ENCODE measurements at places on chromosomes 6 and 20.

- DNase-seq: no peak
Observed at GRCh38 chr20:4102381-4102780, 87.0 kb upstream of the RNF24 start.

DNA sequence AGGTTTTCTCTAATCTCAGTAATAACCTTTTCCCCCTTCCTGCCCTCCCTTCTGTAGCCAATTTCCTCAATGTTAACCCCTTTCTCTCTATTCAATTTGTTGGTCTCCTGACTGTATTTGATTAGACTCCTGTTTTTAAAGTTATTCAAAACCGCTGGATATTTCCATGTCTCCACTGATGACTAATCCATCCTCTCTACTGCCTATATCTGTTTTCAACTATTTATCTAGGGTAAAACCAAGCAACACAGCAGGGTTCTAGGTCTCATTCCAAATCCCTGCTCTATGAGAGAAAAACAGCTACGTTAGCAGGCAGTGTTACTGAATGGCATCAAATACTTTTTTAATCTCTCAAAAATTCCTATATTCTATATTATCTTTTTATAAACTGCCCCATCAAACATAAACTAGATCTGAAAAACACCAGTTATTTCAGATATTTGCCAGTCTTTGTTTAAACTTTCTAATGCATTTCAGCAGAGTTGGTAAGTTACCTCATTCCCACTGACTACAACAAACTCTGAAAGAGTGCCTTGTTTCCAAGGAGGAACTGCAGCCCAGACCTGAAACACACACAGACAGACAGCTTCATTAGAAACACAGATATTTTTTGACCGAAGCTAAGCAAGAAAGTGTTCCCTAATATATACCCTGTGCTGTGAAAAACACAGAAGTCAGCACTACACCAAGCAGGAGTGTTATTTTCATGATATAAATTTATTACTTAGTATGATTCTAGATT lies 8.2 kb downstream of the RTN4IP1 start:
- no peak for DNase-seq

GRCh38 chr6:141464490-141464889 lies 668.2 kb upstream of the GJE1 start:
- no peak for DNase-seq

DNA sequence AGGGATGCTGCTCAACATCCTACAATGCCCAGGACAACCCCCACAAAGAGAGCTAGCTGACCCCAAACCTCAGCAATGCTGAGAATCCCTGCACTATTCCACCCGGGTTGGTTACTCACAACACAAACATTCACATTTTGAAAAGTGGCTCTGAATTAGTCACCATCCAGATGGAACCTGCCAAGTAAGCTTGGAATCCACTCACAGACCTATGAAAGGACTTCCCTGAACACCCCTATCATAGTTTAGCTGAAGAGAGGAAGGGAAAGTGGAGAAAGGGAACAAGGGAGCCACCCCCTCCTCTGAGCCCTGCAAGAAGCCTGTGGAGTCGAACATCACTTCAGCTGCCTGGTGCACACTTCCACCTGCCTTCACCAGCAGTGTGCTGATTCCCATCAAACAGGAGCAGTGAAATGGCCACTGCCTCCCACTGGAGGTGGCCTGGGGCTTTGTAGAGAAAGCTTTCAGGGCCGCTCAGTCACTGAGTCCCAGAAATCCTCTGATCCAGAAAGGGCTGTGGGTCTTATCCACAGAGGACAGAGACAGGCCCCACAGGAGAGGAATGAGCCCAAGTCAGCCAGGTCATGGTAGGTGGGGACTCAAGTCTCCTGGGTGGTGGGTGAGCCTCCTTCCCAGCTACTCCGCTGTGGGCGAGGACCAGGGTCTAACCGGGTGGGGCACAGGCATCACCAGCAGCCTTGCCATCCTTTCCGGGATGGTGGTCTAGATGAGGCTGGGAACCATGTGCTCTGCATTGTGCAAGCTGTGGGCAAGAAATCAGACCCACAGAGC lies 203.7 kb downstream of the SYNDIG1 start:
- no peak for DNase-seq

DNA sequence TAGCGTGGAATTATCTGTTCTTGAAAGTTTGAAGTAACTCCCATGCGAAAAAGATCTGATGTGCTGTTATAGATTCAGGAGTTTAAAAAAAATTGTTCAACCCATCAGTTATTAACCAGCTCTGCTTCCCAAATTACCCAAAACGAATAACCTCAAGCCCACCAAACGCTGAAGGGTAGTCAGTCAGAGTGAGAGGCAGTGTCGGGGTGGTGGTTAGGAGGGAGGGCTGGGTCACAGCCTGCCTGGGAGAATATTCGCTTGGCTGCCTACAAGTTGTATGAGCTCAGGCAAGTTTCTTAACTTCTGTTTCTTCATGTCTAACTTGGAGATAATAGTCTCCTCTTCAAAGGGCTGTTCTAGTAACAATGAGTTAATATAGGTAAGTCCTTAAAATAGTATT lies 114.6 kb downstream of the JPH2 start:
- DNase-seq: no peak

DNA sequence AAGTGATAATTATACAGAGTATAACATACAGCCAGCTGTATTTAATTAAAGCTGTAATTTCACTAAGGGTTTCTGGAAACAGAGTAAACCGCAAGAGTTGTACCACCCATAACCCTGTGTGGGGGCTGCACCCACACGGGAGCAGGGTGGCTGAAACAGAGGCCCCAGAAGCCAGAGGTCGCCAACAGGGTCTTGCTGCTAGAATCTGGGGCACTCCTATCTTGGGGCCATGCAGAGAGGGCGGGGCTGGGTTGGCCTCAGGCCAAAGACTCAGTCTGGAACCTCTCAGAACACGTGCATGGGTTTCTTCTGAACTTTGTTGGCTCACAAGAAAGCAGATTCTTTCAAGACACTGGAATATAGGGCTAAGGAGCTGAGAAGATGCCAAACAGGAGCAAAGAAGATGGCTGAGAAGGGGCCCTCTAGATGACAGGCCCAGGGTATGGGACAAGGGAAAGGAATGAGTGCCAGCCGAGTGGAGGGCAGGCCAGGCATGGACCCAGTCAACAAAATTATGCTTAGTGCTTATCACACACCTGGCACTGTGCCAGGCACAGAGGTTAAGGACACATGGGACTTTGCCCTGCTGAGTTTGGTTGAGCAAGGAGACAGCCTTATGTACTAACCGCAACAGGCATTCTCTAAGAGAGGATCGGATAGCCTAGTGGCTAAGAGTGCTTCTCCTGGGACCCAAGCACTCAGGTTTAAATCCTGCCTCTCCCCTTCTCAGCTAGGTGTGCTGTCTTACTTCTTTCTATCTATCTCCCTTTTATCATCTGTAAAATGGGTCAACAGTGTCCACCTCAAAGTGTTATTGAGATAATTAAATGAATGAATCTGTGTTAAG lies 96.6 kb upstream of the FOXP4 start:
- no peak for DNase-seq

DNA sequence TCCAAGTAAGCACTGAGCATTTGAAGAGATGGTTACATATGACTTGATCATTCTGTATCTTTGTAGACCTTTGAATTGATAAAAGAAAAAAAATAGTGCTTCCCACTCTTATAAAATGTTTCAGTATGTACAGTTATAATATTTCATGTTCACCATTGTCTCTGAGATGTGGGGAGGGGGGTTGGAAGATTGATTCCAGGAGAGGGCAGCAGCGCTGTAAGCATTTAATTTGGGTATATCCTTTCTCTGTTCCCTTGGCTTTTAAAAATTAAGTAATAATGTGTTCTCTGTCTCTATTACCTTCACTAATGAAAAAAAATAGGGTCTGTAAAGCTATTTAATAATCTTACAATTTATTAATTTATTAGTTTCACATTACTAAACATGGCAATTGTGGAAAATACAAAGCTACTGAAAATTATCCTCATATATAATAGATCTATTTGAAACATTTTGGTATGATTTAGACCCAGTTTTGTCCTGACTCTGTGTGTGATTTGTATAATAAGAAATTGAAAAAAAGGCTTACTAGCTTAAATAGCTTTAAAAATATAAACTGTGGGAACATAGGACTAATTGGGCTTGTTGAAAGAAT lies 341.2 kb downstream of the CDKAL1 start:
- DNase-seq: no peak

DNA sequence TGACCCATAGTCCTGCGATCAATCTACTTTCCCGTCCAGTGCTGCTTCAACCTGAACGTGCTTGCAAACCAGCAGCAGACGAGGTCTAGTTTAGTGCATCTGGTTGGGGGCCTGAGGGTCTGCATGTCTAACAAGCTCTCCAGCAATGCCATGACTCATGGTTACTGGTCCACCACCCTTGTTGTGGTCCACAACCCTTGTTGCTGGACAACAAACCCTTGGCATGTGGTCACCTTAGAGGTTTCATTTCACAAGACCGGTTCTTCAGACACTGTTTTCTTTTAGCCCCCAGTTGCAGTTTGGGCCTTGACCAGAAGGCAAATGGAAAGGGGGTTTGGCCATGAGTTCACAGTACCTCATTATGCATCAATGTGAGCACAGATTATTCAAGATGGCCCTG lies 424.8 kb downstream of the QKI start:
- DNase-seq: no peak

DNA sequence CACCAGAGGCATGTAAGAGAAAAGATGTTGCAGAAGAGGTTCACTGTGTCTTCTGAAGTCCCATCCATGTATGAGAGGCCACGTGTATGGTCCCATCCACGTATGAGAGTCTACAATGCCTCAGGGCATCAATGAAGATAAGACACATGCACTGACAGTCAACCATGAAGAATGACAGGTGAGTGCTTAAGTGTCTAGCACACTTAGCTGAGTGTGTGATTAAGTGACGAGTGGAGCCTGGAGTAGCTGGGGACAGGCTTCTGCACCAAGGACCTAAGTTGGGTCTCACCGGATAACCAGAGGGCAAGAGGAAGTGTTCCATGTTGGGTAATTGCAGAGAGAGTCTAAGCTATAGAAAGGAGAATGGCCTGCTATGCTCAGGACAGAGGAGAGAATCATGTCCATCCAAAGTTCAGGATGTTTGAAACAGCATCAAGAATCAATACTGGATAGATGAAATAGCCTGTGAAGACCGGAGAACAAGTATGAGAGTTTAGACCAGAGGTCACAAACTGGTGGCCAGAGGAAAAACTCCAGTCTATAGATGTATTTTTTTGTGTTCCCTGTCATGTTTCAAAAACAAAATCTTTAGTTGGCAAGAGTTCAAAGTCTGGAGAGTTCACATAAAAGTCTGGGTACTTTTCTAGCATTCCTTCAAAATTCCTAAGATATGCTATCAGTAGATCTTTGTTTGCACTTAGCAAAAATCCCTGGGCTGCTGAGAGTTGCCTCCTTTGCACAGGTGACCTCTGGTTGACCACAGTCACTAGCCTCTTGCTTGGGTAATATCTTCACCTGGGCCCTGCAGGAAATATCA lies 165.8 kb downstream of the KIF16B start:
- no peak for DNase-seq

- no peak for DNase-seq
Observed at GRCh38 chr6:111367393-111368088, 115.5 kb downstream of the REV3L start.

DNA sequence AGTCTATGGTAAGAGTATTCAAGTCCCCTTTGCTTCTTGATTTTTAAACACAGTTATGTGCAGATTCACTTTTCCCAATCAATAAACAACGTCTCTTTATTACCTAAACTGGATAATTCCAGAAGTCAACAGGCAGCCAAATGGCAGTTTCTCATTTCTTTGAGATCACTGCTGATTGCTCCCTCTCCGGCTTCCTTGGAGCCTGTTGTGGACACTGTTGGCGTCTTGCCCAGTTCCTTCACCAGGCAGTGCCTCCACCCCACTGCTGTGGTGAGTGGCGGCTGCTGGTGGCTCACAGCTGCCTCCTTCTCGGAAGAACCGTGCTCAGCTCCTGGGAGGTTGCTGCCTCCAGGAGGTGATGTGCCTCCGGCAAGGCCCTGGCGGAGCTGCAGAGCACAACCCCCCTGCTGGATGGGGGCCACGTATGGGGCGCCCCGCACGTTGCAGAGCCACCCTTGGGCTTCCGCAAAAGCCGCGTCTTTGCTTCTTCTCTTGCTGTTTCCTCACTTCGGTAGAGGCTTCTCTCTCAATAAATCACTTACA lies 105.1 kb upstream of the CNKSR3 start:
- DNase-seq: no peak

GRCh38 chr6:110875548-110876169 lies 1.1 kb downstream of the AMD1 start:
- DNase-seq: no peak

DNA sequence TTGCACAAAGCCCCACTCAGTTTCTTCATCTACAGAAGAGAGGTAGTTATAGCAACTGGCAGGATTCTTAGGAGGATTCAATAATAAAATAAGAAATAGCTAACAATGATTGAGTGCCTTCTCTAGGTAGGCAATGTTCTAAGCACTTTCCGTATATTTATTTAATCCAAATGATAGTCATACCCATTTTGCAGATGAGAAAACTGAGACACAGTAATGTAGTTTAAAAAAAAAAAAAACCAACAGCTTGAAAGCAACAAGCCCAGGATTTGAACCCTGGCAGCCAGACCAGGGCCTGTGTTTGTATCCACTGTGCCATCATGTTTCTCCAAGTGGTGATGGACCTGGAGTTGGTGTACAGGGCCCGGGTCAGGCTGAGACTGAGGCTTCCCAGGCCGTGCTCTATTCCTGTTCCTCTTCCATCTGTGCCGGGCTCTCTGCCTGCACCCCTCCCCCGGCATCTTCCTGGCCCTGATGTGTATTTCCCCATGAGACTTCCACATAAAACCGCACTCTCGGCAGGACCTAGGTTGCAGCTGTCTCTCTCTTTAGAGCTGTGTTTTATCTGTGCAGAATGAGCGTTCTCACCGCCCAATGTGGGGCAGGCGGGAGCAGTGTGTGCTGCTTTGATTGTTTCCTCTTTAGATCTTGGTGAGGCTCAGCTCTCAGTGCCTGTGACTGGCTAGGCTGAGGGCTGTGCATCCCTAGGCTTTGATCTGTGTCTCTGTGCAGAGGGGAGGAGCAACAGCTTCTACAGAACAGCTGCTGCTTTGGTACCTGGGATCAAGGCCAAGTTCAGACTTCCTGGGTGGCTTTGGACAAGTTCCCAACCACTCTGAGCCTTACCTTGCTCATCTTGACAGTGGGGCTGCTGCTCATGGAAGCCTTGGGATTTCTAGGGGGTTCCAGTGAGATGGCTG lies 49.5 kb downstream of the TOX2 start:
- DNase-seq: no peak

GRCh38 chr6:128432394-128432793 lies 88.0 kb downstream of the PTPRK start:
- no peak for DNase-seq

GRCh38 chr6:1387876-1388629 lies 1.3 kb upstream of the FOXF2 start:
- no peak for DNase-seq
